ENCODE measurements at places on chromosomes 3 and 15.

DNA sequence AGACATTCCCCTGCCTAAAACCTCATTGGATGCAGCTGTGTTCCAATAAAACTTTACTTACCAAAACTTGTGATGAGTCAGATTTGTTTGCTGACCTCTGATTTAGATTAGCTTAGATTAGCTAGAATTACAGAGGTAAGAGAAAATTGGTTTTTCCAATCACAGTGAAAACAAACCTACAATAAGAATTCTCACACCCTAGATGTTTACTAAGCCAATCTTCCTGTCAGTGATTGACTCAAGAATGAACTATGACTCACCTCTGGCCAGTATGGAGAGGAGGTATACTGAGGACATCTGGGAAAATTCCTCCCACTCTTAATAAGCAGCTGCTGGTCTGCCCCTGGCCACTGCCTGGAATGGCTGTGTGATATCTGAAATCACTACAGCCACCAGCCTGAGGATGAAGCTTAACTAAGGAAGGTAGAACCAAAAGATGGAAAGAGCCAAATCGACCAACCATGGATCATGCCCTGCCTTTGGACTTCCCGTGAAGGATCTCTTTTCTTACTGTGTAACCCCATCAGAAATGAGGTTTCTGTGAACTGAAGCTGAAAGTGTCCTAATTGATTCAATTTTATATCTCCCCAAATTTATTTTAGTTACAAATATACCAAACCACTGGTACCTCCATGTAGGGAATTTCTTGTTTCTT is 19.0 kb upstream of the GHSR start:
- DNase-seq, result no peak

- no peak for DNase-seq
These were observed 57.0 kb downstream of the ASTE1 start for GRCh38 chr3:130969621-130970020.

DNA sequence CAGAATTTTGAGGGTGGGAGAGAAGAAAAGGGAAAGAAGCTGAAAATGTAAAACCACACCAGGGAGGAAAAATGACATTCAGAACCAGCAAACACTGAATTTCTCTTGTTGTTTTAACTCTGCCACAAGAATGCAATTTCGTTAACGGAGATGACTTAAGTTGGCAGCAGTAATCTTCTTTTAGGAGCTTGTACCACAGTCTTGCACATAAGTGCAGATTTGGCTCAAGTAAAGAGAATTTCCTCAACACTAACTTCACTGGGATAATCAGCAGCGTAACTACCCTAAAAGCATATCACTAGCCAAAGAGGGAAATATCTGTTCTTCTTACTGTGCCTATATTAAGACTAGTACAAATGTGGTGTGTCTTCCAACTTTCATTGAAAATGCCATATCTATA is 15.5 kb downstream of the GREM1 start:
- DNase-seq, result no peak

DNA sequence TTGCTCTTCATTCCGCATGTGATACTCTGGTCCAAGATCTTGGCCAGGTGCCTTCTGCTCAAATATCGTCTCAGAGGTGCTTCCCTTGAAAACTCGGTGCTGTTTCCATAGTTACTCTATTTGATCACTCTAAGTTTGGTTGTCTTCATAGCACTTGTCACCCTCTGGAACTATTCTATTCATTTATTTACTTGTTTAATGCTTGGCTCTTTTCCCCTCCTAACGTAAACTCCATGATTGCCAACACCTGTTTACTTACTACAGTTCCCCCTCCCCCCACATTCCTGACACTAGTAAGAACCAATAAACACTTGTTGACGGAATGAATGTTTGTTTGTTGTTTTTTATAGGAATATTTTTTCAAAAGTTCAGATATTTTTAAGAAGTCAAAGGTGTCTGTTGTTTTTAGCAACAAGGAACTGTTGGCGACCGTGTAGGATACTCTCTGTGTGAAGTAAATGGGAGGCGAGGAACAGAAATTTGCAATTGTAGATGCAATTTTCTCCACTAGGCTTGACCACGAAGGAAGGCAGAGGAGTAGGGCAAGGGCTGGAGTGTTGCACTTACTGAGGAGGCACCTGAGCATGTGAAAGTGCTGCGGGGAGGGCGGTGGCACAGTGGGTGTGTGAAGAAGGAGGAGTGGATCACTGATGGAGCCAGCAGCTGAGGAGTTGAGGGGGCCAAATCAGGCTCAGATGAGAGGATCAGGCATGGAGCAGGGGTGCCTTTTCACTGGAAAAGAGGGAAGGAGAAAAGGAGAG is 48.4 kb downstream of the MOBP start:
- DNase-seq, result no peak

DNA sequence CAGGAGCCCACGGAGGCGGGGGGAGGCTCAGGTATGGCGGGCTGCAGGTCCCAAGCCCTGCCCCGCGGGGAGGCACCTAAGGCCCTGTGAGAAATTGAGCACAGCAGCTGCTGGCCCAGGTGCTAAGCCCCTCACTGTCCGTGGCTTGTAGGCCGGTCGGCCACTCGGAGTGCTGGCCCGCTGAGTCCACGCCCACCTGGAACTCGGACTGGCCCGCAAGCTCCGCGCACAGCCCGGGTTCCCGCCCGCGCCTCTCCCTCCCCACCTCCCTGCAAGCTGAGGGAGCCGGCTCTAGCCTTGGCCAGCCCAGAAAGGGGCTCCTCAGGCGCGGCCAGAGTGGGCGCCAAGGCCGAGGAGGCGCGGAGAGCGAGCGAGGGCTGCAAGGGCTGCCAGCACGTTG is 12.2 kb upstream of the KCNMB3 start:
- no peak for DNase-seq

- no peak for DNase-seq
These were observed 690.7 kb downstream of the TUSC7 start for GRCh38 chr3:117400303-117400702.

DNA sequence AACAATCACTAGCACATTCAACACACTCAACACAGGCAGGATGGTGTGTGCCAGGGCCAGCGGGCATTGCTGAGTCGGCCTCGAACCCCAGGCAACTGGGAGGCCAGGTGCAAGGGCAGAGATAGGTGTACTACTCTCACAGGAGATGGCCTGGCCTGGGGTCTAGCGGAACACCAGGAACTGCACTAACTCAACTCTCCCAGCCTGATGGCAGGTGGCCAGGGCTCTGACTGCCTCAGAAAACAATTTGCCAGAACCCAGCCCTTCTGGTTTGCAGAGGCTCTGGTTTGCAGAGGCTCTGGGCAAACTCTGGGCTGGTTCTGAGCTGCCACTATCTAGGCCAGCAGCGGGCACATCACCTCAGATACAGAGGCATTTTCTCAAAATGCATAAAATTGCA is 229.2 kb upstream of the CHRNA7 start:
- DNase-seq, result no peak

GRCh38 chr3:193605876-193606275 is 12.9 kb downstream of the OPA1 start:
- no peak for DNase-seq

DNA sequence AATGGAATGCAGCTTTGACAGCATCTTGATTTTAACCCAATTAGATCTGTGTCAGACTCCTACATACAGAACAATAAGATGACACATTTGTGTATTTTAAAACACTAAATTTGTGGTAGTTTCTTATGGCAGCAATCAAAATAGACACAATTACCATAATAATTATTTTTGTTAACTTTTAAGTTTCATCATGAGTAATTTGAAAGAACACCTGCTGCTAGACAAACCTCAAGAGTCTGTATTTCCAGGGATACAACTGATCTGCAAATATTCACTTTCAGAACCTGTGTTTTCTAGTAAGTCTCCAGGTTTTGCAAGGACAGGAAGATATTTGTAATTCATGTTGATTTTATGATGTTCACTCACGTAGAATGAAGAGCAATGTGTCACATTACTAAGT is 736.8 kb downstream of the DIPK2A start:
- DNase-seq, result no peak

- no peak for DNase-seq
These were observed 414.9 kb downstream of the NAALADL2 start for GRCh38 chr3:175274056-175274455.
